ENCODE measurements at places on chromosomes 1 and 21.

GRCh38 chr21:22871692-22872091 lies 1873.5 kb downstream of the NCAM2 start:
- DNase-seq = no peak

GRCh38 chr1:86703696-86704457 lies 499 bp upstream of the SH3GLB1 start:
- DNase-seq = no peak

- no peak for DNase-seq
Observed at GRCh38 chr1:2135941-2136340, 58.6 kb downstream of the FAAP20 start.

DNA sequence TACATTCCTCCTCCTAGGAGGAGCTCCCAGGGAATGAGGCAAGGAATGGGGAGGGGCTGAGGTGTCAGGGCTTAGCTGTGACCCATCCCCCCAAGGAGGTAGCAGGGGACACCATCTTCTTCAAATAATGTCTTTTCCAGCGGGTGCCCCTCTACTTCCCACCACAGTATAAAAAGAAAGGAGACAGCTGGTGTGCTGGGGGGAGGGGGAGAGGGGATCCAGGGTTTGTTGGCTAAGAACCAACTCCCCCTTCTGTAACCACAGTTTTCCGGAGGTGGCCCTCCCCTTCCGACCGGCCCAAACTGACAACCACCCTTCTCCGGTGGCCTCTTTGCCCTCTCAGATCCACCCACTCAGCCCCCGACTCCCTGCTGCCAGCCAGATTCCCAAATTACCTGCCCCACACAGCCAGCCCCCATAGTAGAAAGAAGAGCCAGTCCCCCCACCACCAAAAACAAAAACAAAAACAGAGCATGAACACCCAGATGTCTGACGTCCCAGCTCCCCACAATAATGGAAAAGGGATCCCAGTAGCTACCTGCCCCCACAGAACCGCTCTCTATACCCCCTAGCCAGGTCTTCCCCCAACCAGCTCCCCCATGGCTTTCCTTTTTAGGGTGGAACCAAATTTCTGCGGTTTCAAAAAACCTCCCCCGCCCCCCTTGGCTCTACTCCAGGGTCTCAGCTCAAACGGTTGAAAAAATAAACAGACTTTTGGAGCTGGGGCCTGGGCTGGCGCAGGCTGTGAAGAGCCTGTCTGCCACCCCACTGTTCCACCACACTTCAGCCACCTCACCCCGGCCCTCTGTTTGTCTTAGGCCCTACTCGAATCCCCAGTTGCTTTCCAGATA lies 2.1 kb downstream of the ARHGEF2 start:
- DNase-seq = no peak

DNA sequence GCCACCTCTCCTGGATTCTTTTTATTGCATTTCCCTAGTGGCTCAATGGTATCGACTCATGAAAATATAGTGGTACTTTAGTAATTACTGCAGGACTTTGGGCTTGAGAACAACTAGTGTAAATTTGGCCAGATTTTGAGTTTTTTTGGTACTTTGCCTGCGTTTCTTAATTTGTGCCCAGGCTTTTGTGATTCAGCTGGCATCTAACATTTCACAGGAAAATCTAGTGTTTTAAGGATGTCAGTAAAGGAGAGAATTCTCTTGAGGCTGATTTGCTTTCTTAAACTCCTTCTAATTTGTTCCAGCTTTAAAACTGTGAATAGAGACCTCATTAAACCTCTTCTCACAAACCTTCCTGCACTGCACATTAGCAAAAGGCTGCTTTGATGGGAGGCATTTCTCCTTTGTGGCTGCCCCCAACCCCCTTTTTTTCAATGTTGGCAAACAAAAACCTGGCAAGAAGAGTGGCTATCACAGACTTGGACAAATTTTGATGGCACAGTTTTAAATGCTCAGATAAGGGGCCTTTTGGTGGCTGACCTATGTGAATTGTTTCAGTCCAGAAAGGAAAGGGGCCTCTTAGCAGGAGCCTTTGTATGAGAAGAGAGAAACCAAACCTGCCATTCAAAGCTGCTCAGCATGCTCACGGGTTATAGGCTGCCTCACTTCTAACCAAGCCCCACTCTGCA lies 113.4 kb upstream of the RAVER2 start:
- DNase-seq = no peak

- no peak for DNase-seq
Observed at GRCh38 chr21:16330082-16330907, 600.5 kb downstream of the USP25 start.

- DNase-seq = no peak
Observed at GRCh38 chr1:1759456-1760344, 18.6 kb downstream of the NADK start.

- DNase-seq = no peak
Observed at GRCh38 chr1:154807048-154807591, 63.0 kb downstream of the KCNN3 start.

GRCh38 chr1:173431304-173432045 lies 45.7 kb upstream of the PRDX6 start:
- no peak for DNase-seq

DNA sequence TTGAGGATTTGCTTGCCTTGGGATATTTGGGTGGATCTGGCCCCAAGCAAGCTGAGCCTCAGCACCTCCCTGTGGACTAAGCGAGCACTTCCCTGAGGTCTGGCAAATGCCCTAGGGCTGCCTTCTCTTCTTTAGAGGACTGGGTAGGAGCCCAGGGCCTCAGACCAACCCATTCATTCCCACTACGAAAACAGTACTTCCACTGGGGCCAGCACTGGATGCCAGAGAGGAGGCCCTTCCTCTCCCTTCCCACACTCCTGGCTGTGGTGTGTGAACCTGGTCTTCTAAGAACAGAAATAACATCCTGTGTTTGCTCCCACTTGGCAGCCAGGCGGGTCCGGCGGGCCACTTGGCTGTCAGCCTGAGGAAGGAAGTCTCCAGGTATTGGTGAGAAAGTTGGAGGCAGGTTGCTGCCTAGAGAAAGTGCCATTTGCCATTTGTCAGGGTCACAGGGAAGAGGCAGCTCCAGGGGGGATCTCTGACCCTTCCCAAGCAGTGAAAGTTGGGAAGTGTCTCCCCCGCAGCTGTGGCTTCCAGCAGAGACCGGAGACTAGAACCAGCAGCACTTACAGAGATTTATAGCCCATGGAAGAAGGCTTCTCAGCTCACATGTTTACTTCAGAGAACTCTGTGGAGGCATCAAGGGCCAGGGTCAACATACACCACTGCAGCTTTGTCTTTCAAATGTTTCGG lies 323.5 kb downstream of the SIPA1L2 start:
- no peak for DNase-seq

GRCh38 chr1:23013657-23014056 lies 2.0 kb downstream of the TEX46 start:
- DNase-seq = no peak

- DNase-seq = no peak
Observed at GRCh38 chr1:202014915-202015661, 4.7 kb downstream of the ELF3 start.

- no peak for DNase-seq
Observed at GRCh38 chr1:209761011-209761635, 5.3 kb downstream of the TRAF3IP3 start.

DNA sequence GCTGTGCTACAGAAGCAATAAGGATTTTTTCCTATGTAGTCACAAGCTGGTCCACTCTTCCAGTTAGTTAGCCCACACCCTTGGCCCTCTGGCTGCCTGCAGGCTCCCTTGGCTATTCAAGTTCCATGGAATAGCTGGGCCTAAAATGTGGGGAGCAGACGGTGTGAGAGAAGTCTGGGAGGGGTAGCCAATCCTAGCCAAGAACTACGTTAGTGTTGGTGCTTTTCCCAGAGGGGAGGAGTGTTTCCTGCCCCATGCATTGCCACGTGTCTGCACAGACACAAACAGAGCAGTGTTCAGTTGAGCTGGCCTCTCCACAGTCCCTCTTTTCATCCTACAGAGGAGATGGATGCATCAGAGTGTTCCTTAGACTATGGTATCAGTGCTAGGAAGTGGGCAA lies 59.0 kb upstream of the IPO9 start:
- DNase-seq = no peak

DNA sequence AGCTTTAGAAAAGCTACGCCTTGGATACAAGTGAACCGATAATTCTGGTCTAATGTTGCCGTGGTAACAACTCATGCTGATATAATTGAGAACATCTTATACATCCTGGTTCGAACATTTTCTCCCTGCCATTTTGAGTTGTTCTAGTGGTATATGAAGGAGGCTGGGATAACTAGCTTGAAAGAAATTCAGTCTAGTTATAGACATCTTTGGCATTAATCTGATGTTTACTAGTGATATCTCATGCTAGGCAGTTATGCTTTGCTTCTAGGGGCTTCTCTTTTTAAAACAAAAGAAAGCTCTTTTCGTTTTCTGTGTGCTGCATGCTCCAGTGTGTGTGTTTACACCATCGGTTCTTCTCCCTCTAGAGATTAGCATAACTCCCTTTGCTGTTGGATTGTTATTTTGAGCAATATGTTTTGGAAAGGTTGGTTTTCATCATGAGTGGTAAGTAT lies 20.5 kb downstream of the PRKACB start:
- no peak for DNase-seq

DNA sequence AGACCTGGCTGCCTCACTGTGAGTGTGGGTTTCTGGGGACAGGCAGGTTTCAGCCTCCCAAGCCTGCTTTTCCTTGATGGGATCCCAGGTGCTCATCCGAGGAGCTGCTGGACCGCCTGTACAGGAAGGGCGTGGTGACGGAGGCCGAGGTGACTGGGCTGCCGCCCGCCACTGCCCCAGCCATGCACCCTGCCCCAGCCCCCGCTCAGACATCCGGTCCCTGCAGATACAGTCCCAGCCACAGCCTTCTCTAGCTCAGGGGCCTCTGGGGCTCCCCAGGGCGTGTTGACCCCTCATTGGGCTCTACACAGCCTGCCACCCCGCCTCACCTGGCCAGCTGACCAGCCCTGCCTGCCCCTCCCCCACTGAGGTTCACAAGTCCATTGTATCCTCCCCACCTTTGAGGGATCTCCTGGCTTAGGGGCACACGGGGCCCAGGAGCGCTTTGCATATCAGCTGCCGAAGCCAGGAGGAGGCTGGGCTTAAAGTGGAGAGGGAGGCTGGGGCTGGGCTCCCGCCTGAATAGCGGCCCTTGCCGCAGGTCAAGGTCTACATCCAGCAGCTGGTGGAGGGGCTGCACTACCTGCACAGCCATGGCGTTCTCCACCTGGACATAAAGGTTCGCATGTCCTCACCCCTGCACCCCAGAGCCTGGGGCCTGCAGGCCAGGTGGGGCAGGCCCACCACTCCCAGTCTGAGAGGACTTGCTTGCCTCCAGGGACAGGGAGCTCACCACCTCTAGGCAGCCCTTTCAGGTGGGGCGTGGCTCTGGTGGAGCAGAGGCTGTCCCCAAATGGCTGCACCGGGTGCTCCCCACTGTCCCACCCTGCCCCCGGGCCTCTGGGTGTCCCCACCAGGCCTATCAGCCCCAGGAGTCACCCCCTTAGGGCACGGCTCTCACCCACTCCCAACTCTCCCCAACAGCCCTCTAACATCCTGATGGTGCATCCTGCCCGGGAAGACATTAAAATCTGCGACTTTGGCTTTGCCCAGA lies 38.5 kb downstream of the TRIM11 start:
- no peak for DNase-seq

DNA sequence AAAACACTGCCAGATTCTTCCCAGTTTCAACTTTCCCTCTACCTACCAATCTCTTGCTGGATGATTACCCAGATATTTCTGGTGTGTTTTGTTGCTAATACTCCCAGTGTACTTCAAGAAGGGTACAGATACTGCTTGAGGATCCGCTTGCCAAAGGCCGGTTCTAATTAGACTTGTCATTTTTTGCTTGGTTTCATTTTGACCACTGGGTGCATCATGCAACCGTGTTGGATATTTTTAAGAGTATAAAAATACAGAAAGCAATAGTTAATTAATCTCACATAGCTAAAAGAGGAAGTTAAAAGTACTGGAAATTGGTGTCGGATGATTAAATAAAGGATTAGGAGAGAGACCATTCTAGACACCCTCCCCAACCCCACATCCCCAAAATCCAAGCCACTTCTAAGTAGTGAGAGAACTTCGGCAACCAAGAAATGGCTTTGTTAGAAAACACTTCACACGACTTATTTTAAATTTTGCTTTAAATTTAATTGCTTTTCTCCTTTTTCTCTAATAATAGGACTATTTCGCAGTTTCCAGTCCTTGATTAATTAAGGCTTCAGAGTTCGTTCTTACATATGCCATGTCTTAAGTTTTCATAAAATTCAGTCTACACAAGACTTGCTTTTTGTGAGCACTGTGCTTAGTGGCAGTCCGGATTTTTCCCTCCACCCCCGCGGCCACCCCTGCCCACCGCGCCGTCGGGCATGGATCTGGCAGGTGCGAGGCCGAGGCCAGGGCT lies 2.5 kb upstream of the CDKN2C start:
- no peak for DNase-seq

DNA sequence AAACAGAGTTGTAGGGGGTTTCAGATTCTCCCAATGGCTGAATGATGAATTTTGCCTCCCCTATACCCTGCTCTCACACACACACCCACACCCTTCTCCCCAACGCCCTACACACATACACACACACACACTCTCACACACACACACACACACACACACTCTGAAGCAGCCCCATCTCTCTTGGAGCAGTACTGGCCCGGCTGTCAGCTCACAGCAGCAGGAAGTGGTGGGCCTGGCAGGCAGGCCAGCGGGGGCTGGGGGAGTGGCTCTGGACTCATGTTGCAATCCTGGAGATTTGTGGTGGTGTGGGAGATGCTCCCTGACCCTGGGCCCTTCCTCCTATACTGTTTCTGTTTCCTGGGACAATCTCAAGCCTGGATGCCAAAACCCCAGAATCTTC lies 2.2 kb downstream of the IKBKE start:
- no peak for DNase-seq

DNA sequence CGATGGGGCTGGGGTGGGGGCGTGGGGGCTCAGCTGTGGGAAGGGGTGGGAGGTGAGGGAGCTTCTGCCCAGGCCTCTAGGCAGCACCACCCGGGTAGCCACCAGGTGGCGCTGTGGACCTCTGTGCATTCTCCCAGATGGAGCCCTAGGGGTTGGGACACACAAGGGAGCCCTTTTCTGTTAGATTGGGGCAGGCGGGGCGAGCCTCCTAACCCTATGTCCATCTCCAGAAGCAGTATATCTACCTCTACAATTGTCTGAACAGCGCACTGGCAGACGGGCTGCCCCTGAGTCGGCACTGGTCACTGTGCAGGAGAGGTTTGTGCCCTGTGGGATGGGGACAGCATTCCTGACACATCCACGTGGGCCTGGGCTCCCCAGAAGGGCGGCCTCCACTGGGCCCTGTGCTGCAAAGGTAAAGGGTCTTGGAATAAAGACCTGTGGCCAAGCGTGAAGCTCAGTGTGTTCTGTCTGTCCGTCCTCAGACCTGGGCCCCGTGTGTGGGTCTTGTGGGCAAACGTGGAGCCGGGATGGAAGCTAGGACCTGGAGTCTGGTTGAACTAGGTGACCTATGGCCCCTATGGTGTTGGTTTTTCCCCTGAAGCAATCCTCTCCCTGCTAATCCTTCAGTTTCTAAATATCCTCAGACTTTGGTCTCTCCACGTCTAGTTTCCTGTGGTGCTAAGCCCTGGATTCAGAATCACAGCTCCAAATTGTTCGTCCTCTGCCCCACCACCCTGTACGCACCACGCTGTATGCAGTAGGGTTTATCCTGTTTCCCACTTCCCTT lies 4.4 kb upstream of the LGR6 start:
- no peak for DNase-seq
